Urinary bladder (tissue), 4 donors: ENCODE measurements at places on chromosomes 11 and 22.

DNA sequence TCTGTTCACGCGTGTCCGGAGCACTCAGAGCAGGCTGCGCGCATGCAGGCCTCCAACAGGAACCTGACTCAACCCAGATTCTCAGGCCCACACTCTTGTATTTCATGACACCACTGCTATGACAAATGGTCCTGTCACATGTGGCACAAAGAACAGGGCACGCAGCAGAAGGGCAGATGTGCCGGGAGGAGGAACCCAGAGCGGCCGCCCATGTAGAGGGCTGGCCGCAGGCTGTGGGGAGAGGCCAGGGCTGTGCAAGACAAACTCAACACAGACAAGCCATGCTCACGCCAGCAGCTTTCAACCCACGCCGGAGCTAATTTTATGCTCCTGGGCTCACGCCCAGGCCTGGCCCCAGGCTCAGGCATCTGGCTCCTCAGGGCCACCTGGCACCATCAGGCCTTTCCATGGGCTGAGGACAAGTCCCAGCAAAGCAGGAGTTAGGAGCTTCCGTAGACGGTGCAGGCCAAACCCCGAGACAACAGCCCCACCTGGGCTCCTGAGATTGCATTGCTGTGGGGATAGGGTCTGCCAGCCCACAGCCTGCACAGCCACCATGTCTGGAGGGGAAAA lies 40.0 kb downstream of the DUSP8 start:
- DNase-seq, result no peak

DNA sequence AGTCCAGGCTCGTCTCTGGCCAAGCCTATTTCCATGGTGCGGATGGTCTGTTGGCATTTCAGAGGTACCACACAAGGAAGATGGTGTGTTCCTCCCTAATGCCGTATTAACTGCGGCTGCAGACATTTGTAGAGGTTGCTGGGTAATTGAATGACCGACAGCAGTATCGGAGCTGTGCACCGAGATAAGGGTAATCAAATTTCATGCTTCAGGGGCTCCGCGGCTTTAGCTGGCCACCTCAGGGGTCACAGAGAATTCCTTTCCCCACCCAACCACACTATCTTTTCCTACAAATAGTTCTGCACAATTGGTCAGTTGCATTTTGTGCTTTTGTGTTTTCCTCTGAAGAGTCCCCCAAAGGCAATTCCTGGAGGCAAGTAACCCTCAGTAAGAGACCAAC lies 297.4 kb downstream of the OPCML start:
- DNase-seq, result no peak

DNA sequence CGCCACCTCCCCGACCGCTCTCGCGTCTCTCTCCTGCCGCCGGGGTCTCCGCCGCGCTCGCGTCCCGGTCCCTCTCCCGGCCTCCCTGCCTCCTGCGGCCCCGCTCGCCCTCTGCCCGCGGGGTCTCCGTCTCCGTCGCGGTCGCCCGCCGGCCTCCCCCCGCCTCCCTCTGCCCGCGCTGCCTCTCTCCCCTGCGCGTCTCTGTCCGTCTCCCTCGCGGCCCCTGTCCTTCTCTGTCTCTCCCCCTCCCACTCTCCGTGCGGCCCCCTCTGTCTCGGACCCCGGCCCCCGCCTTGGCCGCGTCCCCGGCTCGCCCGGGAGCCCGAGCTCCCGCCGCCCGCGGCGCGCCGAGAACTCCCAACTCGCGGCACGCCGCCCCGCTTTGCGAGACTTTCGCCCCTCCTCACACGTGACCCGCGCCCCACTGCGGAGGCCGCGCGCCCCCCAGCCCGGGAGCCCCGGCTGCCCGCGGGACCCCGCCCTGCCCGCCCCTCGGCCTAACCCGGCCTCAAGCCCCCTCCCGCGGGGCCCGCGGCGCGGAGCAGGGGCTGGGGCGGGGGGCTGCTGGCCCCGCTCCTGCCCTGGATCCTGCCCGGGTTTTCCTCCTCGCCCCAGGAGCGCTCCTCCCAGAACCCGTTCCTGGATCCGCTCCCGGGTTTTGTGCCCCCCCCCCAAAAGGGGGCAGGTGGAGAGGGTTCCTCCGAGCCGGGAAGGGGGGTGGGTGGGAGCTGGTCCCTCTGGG lies 702 bp upstream of the KCNJ4 start:
- DNase-seq, result no peak

- DNase-seq, result no peak
Observed at GRCh38 chr11:12565406-12565805, 108.8 kb upstream of the TEAD1 start.

DNA sequence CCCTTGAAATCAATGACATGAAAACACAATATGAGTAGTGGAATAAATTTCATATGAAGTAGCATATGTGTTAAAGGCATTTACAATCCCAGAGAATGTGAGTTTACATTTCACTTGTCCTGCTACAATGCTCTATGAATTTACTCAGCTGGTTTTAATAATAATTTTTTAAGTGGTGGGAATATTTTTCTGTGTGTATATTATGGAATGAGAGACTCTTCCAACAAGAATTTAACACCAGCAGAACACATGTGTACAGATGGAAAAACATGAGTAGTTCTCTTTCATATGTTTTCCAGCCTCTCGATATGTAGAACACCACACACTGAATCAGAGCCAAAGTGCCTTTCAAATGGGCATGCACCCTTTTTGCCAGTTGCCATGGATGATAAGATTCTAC lies 170.4 kb downstream of the MAML2 start:
- DNase-seq, result no peak

- DNase-seq, result no peak
Observed at GRCh38 chr11:32139896-32140520, 49.1 kb downstream of the RCN1 start.

DNA sequence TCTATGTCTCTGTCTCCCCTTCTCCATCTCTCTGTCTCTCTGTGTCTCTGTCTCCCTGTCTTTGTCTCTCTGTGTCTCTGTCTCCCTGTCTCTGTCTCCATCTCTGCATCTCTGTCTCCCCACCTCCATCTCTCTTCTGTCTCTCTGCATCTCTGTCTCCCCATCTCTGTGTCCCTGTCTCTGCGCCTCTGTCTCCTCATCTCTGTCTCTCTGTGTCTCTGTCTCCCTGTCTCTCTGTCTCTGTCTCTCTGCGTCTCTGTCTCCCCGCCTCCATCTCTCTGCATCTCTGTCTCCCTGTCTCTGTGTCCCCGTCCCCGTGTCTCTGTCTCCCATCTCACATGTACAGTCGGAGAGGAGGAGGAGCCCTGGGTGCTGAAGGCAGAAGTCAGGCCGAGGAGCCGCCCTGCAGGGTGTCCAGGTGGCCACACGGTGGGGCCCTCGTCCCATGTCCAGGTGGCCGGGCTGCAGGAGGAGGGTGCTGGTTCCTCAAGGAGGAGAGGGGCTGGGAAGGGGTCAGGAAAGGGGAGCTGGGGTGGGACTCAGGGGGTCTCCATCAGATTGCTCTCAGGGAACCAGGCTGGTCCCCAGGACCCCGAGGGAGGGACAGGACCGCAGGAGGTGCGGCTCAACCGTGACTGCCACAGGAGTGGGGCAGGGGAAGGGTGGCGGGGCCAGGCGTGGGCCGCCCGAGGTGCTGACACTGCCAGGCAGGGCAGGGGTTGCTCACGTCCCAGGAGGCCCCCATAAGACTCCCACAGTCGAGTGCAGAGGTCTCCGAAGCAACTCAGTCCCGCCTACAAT lies 25.6 kb upstream of the TH start:
- no peak for DNase-seq

- DNase-seq, result no peak
Observed at GRCh38 chr11:118260353-118260752, 3.7 kb downstream of the MPZL2 start.

- no peak for DNase-seq
Observed at GRCh38 chr11:24163146-24163545, 333.7 kb upstream of the LUZP2 start.
